HuH-7 (cell line): ENCODE measurements at places on chromosomes 13 and 19.

GRCh38 chr13:75437582-75438318 lies 44.2 kb downstream of the TBC1D4 start:
- no peak for DNase-seq

GRCh38 chr19:51760697-51761356 lies at the start of gene FPR2:
Gene FPR2 (plus strand): TSS chr19:51761180. CDS start chr19:51768659, 7,479 bp downstream.
- no peak for DNase-seq

DNA sequence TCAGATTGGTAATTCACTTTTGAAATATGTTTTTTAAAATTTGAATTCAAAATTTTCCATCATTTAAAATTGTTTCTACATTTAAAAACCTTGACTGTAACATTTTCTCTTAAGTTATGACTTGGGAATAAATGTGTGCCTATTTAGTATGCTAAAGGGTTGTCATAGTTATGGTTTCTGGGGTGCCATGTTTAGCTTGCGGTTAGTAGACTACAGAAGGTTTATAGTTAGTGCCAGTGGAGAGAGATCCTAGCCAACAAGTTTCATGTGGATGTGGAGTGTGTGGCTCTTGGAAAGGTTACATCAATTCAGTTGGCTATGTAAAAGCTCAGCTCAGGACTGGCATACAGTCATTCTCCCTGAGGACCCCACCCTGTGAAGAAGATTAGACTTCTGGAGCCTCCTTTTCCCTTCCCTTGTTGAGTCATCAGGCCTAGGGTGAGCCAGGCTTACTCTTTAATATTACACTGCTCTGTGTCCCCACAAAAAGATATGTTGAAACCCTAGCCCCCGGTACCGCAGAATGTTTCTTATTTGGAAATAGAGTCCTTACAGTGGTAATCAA lies 20.4 kb downstream of the LMO7 start:
- DNase-seq: no peak

DNA sequence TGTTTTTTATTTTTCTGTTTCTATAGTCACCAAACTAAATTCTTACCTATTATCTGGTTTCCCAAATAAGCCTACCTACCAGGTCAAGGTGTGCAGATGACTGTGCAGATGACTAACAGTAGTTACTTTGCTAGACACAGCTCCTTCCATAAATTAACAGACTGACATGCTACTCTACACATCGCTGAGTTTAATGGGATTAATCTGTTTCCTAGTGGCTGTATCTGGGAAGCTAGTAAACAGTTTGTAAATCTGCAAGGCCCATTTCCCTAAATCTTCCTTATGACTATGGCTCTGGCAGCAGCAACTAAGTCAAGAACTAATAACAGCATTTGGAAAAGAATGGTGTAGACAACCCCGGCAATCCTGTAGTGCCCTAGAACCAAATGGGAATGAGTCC lies 27.9 kb downstream of the MIPEP start:
- DNase-seq: no peak

GRCh38 chr13:35894636-35895035 lies 236.5 kb downstream of the DCLK1 start:
- no peak for DNase-seq

DNA sequence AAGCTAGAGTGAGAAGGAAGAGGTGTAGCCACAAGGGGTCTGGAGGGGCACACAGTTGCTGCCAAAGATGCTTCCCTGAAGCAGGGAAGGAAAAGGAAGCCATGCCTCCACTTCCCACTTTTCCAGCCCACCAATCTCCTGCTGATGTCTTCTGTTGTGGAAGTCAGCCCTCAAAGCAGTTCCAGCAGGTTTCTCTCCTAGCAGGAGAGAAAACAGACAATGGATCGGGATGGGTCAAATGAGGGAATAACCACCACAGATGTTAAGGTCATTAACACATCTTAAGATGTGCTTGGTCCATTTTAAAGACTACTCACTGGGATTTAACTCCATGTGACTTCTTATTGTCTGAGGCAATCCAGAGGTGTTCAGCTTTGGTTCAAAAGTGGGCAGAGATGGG lies 284.1 kb upstream of the SOX21 start:
- no peak for DNase-seq
